ENCODE measurements at places on chromosomes 12 and 14. TPM values are rescaled to one million over a fixed set of nuclear protein-coding genes. Genes with fewer than 3 reads are reported as not detected.

The AHNAK2 gene
- total RNA-seq: 223 TPM

GRCh38 chr12:46187023-46187422, 81.8 kb downstream of the SLC38A1 start:
- DNase-seq: no peak

The RPGRIP1 gene
- total RNA-seq: 0.28 TPM

DNA sequence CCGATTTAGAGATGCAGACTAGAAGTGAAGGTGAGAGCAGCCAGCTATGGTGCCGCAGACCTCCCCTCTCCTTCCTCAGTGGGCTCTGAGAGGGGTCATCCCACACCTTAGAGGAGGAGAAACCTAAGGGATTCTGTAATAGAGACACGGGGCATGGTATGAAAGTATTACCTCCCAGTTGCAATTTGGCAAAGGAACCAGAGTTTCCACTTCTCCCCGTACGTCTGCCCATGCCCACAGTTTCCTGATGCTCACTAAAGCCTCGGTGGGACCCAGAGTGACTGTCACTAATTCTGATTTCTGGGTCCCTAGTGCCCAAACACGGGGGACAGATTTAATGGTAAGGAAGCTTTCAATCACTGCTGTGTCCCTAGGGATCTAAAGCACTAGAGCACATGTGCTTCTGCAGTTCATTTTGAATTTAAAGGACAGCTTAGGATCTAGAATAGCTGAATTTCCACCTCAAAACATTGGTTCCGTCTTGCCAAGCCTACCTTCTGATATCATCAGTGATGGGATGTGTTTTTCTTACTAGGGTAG, 44.1 kb downstream of the DAD1 start:
- DNase-seq: no peak

DNA sequence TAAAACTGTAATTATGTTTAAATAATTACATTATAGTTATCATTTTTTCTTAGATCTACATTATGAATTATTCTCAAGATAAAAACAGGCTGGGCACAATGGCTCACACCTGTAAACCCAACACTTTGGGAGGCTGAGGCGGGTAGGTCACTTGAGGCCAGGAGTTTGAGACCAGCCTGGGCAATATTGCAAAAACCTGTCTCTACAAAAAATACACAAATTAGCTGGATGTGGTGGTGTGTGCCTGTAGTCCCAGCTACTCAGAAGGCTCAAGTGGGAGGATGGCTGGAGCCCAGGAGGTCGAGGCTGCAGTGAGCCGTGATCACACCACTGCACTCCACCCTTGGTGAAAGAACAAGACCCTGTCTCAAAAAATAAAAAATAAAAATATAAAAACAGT, 40.3 kb upstream of the KCNJ8 start:
- no peak for DNase-seq

GRCh38 chr12:6070472-6071257, 53.8 kb downstream of the VWF start:
- DNase-seq: no peak

The KRT6C gene
- total RNA-seq: not detected

DNA sequence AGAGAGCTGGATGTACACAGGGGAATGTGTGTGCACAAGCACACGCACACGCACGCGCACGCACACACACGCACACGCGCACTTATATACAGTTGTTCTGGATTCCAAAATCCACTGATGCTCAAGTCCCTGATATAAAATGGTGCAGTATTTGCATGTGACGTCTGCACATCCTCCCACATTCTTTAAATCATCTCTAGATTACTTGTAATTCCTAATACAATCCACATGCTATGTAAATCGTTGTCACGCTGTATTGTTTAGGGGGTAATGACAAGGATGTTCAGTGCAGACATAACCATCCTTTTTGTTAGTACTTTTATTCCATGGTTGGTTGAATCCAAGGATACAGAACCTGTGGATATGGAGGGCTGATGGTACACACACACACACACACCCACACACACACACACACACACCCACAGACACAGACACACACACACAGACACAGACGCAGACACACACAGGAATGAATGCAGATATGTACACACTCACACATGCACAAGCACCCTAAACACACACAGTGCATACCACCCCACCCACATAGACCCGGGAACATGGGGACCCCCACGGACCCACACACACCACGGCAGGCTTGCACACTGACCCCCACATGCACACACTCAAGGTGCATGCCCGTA, 188.5 kb upstream of the PRMT8 start:
- DNase-seq: no peak

GRCh38 chr12:71438670-71439361, 782 bp upstream of the LGR5 start:
- DNase-seq: no peak

- DNase-seq: no peak
Observed at GRCh38 chr14:71289536-71289935, 382.3 kb downstream of the PCNX1 start.

- no peak for DNase-seq
Observed at GRCh38 chr12:73159954-73160353, 887.8 kb downstream of the TRHDE start.

DNA sequence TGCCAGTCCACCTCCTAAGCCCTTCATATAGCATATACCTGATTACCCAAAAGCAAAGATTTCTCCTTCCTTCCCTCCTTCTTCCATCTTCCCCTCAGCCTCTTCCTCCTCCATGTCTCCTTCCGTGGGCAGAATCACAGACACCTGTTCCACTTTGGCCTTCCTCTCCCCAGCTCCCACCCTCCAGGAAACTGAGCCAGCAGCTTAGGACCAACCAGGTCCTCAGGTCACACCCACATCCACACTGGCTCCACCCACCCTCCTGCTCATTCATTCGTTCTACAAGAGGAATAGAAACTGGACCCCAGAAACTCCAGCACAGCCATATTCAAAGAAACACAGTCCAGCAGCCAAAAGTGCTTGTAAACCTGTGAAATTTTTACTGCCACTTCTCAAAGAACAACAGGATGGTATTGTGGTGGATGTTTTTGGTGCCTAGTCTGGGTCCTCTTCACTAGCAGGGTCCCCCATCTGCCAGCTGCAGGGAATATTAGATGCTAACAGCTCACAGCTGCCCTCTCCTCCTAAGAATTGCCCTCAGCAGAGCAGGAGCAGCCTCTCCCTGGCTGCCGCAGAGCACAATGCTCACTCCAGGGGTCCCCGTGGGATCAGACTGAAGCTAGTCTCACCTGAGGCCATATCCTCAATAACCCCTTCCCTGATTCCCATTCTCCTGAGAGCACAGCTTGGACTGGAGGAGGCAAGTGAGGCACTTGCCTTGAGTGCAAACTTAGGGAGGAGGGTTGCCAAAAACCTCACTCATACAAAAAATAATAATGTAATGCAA, 18.4 kb downstream of the CMKLR1 start:
- DNase-seq: no peak

The ADAMTS20 gene
- not detected for total RNA-seq

The GPRC5A gene
- 648 TPM for total RNA-seq

DNA sequence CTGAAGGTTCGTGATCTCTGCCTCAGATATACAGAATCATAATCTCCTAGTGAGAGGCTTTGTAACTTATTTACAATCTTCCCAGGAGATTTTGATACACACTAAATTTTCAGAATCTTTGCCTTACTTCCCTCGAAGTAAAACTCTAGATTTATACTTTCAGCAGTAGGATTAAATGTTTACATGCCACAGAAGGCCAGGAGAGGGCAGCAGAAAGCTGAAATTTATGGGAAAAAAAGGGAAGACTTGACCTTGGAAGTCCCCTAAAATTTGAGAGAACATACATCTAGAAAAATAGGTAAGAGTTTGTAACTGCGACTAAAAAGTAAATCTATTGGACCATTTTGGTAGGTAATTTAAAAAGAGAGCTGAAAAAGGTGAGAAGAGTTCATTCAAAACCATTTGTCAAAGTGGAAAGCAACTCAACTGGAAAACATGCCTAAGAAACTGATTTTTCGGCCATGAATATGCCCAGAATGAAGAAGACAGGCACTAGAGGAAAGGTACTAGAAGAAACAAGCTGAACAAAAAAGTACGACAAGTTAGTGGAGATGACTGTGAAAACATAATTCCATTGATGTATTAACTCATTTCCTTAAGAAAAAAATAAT, 242.0 kb upstream of the MDGA2 start:
- no peak for DNase-seq

DNA sequence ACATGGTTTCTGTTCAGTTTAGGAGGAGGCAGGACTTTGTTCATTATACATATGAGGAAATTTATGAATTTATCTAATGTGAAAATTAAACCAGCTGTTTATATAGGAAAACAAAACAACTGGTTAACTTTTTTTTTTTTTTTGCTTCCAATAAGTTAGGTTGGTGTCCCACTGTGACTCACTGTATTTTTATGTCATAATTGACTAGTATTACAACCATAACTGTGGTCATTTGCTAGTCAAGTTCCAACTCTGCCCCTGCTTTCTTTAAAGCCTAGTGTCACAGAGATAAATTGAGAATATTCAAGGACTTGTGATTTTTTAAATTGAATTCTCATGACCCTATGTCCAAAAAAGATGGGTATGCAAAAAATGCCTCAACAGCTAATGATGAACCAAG, 227.7 kb downstream of the BCAT1 start:
- DNase-seq: no peak

DNA sequence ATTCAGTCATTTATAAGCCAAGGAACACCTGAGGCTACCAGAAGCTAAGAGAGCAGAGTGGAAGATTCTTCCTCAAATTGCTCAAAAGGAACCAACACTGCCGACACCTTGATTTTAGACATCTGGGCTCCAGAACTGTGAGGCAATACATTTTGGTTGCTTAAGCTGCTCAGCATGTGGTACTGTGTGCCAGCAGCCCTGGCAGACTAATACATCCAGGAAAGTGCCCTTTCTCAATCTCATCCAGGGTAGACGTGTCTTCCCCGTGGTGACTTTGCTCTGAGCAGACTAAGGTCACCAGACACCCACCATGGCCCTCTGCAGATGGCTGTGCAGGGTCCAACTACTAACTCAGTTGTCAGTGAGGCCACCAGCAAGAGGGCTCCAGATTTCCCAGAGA, 122.8 kb downstream of the VRK1 start:
- DNase-seq: no peak

The EFS gene
- not detected for total RNA-seq

GRCh38 chr14:102776761-102777710, at the start of gene TRAF3:
TRAF3 (plus strand) TSS chr14:102777449; CDS start chr14:102870202, 92,753 bp downstream.
- no peak for DNase-seq

DNA sequence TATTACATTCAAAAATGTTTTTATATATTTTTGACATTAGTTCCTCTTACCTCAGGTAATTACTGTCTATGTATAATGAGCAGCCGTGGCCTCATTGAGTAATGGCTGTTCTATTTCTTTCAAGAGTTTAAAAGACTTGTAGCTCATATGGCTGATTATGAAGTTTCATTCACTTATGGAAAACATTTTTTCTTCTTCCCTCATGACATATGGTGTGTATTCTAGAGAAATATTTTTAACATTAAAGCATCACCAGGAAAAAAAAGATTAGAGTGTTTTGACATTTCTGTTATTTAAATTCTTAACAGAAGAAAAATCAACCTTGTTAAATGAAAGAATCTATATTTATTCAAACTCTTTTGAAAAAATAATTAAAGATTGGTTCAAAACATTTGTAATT, 422.4 kb downstream of the TMEM117 start:
- DNase-seq: no peak

The TROAP gene
- 50.0 TPM for total RNA-seq

- no peak for DNase-seq
Observed at GRCh38 chr12:78038541-78038940, 207.8 kb downstream of the NAV3 start.

GRCh38 chr14:76651410-76652055, 109.7 kb upstream of the VASH1 start:
- no peak for DNase-seq

GRCh38 chr12:112967306-112967705, 11.0 kb upstream of the OAS2 start:
- DNase-seq: no peak

DNA sequence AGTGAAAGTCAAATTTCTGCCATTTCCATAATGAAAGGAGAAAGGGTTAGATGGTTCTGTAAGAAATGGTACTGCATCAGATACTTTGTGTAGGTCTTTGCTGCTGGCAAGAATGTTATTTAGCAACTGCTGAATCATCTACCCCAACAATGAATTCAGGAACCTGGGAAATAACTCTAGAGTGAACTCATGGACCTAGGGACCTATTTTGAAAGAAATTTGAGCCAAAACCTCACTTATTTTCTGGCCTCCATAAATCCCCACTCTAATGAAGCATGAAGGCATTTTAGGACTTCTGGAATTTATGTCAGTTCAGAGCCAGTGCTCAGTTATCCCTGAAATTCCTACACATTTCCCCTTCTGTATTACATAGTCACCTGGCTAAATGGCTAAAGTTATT, 50.9 kb upstream of the CPNE8 start:
- DNase-seq: no peak

The CHGA gene
- total RNA-seq: not detected

DNA sequence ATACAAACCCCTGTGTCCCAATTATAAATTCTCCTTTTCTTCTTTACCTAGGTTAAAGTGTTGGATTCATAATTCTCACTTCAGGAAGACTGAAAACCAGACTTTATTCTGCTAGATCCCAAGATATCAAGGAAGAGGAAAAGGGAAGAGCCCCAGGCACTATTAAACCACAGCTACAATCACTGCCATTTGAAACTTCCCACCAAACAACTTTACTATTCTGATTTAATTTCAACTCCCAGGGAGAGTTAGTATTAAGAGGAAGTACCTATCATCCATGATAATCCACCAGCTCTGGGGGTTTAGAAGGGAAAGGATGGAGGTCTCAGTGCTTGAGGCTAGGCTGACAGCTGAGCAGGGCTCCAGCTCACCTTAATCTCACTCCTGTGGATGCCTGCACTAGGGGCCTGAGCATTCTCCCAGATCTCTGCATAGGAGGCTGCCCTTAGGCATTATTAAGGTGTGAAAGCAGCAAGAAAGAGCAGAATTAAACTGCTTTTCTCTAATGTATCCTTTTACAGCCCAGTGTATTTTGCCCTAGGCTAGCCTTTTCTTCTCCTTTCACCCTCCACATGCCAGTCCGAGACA, 52.9 kb downstream of the MYF5 start:
- no peak for DNase-seq
